ENCODE measurements at places on chromosomes 1 and 21.
A peak's percentile ranks its signal among the peaks of the same experiment; 100 is the strongest.

- no peak for DNase-seq
Observed at GRCh38 chr1:81950037-81950436, 149.3 kb downstream of the ADGRL2 start.

DNA sequence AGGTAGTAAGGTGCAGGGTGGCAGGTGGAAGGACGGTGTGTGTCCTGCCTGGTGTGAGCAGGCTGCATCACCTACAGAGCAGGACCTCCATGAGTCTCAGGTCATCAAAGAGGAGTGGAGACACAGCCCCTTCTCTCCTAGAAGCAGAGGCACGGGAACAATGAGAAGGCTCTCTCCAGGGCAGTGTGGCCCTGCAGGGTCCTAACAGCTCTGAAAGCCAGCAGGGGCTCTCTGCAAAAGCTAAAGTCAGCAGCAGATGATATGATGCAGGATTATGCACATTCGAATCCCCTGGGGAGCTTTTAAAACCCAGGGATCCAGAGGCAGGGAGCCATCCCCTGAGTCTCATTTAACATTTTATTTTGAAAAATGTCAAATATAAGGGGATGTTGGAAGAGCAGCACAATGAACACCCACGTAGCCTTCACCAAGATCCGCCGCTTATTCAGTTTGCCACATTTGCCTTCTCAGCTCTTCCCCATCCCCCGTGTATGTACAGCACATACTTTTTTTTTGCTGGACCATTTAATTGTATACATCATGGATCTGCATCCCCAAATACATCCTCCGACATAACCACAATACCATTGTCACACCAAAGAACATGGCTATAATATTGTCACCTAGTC, 88.1 kb downstream of the CNIH3 start:
- DNase-seq = no peak

GRCh38 chr1:202501281-202501680, 152.8 kb downstream of the PPP1R12B start:
- no peak for DNase-seq

GRCh38 chr1:12333036-12333785, 103.4 kb downstream of the VPS13D start:
- DNase-seq = no peak

DNA sequence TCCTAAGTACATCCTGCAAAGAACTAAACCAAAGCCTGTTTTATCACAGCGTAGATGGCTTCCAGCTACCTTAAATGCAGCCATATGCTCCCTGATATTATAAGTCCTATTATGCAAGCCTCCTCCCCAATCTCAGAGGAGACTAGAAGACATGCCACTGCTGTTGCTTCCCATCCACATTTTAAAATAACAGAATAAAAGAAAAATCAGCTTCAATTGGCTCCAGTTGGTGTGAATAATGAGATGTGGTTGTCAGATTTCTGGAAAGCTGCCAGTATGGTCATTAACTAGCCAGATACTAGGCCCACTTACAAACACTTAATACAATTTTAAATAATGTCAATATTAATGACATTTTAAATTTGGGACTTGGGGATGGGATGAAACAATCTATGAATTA, 25.7 kb downstream of the WARS2 start:
- DNase-seq = no peak

- DNase-seq = no peak
Observed at GRCh38 chr1:153919876-153920852, 2.6 kb downstream of the GATAD2B start.

DNA sequence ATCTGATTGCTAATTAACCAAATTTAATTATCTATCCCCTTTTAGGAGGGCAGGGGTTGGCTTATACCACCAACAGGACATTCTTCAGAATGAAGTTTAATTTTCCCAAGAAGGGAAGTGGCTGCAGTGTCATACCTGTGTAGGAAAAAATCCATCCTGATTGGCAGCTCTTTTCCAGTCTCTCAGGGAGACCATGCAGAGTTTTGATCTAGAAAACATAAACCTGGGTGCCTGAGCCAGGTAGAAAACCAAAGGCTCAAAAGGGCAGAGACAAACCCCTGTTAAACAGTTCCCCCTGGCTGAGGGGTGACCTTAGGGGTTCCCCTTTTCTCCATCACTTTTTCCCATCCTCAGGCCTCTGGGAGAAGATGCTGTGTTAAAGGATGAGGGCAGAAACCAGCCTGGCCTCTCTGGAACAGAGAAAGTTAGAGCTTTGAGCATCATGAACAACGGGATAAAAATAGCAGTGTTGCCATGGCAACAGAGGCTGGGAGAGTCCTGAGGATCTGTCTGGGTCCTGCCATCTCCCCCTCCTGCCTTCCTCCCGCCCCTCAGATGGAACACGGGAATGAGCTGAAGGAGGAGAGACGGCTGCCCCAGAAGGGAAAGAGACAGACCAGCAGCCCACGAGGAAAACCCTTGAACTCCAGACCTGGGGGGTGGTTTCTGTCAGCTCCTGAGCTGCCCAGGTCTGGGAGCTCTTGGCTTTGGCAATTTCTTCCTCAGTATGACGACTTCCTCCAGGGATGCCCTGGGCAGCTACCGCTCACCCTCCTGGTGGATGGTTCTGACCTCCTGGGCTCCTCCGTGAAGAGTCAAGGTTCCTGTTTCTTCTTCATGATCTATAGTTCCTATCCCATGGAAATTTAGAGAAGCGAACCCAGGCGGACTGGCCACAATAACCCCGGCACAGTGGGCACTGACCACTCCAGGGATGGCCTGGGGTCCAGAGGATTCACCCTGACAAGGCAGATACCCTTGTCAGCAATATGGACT, 14.0 kb upstream of the LEMD1 start:
- DNase-seq = no peak

DNA sequence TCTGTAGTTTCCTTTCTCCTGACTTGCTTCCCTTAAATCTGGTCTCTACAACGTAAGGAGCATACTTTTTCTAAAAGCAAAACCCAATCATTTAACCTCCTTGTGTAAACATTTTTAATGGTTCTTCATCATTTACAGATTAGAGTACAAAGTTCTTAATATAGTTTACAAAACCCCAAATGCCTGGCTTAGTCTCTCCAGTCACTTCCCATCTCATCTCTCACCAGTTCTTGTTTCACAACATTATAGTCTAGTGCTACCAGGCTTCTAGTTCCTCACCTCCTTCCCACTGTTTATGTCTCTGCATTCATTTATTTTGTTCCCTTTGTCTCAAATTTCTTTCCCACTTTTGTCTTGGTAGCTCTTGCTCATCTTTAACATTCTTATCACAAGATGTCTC, 168.4 kb downstream of the FASLG start:
- DNase-seq = no peak

- no peak for DNase-seq
Observed at GRCh38 chr1:247175458-247175857, 3.6 kb upstream of the ZNF124 start.

DNA sequence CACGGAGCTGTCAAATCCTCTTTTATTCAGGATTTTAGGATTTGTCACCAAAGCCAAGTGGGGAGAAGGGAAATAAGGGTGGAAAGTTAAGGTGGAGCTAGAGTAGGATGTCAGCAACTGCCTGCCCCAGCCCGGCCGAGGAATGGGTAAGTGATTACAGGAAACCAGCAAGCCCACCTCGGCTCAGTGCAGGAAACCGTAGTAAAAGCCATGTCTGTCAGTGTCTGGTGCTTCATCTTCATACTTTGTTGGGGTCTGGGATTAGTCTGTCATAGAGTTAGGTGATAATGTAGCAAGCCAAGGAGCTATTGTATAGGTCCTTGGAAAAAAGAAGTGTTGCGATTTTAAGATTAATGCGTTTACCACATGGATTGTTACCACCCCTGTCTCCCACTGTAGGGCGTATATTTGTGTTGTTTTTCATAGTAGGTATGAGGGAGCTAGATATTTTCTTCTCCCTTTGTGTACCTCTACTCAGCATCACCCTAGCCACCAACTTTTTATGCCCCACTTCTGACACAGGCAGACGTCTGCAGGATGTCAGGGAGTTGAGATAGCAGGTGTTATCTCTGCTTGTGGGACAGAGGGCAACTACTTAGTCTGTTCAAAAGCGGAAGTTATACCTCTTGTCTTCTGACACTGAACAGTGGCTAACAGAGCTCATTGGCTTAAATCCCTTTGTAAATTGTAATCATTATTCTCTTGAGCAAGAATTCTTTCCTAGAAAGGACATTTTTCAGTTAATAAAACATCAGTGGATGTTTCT, 253.7 kb downstream of the HHAT start:
- no peak for DNase-seq

GRCh38 chr1:221637641-221638041, 104.2 kb downstream of the DUSP10 start:
- peak; percentile 9 for DNase-seq

All from psoas muscle (tissue), 8 donors.